ENCODE measurements at places on chromosomes 5 and 9.

DNA sequence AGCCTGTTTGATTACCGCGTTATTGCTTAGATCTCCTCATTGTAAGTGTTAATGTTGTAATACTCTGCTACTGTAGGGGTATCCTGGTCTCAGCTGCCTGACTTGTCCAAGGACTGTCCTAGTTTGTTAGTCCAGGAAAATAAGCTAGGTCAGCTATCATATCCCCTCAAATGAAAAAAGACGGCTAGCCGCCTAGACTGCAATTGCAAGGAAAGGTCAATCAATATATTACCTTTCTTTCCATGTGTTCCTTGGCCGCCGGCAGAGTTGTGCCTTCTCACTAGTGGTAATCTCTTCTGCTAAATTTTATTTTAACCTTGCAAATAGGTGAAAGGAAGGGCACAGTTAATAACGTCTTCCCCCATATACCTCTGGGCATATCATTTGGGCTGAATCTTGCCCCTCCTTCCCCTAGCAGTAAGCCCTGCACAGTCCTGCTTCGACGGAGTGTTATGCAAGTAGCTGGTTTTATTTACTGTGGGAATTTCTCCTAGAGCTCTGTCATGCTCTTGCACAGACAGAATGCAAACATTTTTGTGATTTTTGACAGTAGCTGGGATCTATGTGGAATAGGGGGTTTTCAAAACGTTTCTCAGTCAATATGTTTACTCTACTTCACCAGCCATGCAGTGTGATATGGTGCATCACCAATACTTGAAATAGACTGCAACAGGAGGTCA, 288.5 kb downstream of the MAST4 start:
- no peak for DNase-seq

GRCh38 chr5:10266839-10267238, 16.8 kb downstream of the CCT5 start:
- no peak for DNase-seq

GRCh38 chr5:133644000-133644865, 31.9 kb upstream of the FSTL4 start:
- DNase-seq, result no peak

- no peak for DNase-seq
Observed at GRCh38 chr5:83988293-83988685, 267.6 kb upstream of the HAPLN1 start.

GRCh38 chr5:145588113-145588512, 247.0 kb downstream of the PRELID2 start:
- DNase-seq, result no peak

DNA sequence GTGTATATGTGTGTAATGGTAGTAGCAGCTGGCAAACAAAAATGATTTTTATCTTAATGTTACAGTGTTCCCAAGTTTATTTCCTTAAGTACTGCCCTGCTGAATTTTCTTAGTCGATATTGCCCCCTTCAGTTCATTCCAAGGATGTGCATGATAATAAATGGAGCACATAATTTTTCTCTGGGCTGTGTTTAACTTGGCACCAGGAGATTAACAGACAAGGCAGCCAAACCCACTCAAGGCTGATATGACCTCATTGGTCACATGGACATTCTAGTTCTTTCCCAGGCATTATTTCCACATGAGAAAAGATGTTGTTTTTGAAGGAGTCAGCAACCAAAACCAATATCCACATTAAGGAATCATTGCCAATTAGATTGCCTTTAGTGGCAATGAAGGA, 61.8 kb downstream of the COX7C start:
- no peak for DNase-seq

GRCh38 chr9:14687042-14687719, 6.1 kb downstream of the ZDHHC21 start:
- no peak for DNase-seq

GRCh38 chr5:97624886-97625285, 441.8 kb upstream of the RIOK2 start:
- DNase-seq, result no peak

- no peak for DNase-seq
Observed at GRCh38 chr5:146130440-146131045, 25.2 kb upstream of the PLAC8L1 start.

DNA sequence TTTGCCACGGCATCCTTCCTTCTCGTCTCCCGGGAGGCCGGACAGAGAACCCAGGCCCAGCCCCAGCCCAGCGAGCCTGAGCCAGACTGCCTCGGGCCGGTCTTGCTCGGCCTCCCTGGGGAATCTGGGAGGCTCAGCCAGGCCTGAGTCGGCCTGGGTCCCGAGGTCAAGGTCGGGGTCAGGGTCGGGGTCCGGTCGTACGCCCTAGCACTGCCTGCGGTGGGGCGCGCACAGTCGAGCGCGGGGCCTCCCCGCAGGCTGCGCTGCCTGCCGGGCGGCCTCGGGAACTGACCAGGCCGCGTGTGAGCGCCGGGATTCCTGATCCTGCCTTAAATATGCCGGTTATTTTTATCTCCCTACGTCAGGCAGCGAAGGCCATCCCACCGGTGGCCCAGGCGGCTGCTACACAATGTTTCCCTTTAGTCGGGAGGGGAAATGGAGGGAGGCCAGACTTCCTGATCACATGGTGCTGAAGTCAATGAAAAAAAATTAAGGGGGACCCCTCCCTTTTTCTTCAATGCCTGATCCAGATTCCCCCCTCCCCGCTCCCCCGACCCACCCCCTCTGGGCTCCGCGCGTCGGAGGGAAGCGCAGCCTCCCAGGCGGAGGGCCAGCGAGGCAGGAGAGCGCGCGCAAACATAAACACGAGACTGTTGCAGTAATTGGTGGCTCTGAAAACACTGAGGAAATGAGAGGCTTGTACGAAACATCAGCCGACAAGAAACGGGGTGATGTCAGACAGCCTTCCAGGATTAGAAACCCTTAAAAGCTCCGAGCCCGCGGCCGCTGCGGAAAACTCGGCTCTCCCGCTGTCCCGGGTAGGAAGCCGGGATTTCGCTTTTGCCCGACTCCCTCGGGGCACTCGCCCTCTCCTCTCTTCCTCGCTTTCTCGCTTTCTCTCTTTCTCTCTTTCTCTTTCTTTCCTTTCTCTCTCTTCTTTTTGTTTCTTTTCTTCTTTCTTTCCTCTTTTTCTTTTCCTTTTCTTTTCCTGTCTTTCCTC, 148.2 kb upstream of the KLF4 start:
- peak; percentile 40 for DNase-seq

- DNase-seq, result no peak
Observed at GRCh38 chr5:127988146-127988760, 95.3 kb upstream of the SLC12A2 start.

DNA sequence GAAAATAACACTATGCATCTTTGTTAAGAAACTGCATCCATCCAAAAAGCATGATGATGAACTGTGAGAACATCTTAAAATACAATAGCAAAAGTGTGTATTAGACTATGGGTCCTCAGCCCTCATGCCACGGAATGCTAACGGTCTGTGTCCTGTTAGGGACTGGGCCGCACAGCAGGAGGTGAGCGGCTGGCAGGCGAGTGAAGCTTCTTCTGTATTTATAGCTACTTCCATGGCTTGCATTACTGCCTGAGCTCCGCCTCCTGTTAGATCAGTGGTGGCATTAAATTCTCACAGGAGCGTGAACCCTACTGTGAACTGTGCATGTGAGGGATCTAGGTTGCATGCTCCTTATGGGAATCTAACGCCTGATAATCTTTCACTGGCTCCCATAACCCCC, 129.8 kb downstream of the NXNL2 start:
- DNase-seq, result no peak

GRCh38 chr5:179908528-179908927, 831 bp upstream of the TBC1D9B start:
- peak; percentile 42 for DNase-seq

DNA sequence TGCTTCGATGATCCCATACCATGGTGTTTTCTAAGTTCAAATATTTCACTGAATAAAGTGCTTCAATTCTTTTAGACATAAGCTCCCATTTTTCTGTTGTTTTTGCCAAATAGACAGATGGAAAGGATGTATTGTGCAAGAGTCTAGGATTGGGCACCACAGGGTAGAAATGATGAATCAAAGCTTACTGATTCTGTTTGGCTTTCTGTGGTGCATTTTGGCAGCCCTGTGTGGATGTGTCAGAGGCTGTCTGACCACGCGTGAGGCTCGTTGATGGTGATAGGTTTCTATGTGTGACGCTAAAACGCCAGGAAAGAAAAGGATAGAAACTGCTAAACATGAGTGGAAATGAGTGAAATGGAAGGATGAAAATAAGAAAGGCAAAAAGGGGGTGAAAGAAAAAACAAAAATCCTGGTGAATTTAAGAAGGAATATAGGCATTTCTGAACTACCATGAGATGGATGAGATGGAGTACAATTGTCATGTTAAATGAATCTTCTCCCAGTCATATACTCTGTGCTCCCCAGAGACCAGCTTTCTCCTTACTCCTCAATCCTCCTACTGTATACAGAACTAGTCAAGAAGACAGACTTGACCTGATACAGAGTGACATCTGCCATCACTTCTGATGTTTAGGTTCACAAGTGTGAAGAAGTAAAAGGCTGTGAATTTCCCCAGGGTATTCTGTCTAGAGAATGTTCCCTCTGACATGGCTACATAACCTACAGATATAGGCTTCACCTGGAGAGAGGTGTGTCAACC, 54.4 kb downstream of the ANKH start:
- DNase-seq, result no peak

- DNase-seq, result no peak
Observed at GRCh38 chr5:174338185-174339010, 292.9 kb downstream of the NSG2 start.

GRCh38 chr9:129206905-129207304, 28.8 kb upstream of the IER5L start:
- no peak for DNase-seq

GRCh38 chr5:89315286-89316100, 432.5 kb upstream of the MEF2C start:
- no peak for DNase-seq
